ENCODE measurements at places on chromosomes 1 and 21.

DNA sequence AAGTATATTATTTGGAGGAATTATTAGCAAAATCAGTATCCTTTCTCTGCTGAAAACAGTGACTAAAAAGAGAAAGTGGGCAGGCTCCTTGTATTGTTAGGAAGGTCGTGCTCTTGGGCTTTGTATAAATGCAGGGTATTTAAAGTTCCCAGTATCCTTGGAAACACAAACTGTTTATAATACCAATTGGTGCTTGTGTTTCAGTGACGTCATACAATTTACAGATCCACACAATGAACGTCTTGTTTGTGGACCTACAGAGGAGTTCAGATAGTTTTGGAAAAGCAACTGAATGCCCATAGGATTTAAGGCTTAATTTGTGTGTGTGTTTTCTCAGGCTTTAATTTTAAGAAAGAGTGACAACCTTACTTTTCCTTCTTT is 168.2 kb downstream of the RASAL2 start:
- DNase-seq = no peak

- DNase-seq = no peak
Measured at GRCh38 chr21:40610345-40610744, 236.6 kb downstream of the DSCAM start.

DNA sequence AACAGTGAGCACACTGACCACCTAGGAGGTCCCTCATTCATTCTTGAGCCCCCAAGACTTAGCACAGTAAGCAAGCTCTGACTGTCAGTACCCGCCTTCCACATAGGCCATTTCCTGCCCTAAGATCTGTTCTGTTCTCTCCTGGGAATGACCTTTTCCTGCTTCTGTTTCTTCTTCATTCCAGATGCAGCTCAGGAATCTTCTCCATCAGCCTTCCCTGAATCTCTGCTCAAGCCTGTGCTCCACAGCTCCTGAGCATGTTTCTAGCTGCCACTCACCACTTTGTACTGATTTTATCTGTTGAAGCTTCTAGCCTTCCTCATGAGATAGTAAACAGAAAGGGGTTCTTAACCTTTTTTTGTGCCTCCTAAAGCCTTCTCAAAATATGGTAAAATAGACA is 56.6 kb downstream of the ZNF281 start:
- no peak for DNase-seq

GRCh38 chr1:96978444-96978843 is 256.9 kb downstream of the PTBP2 start:
- no peak for DNase-seq

DNA sequence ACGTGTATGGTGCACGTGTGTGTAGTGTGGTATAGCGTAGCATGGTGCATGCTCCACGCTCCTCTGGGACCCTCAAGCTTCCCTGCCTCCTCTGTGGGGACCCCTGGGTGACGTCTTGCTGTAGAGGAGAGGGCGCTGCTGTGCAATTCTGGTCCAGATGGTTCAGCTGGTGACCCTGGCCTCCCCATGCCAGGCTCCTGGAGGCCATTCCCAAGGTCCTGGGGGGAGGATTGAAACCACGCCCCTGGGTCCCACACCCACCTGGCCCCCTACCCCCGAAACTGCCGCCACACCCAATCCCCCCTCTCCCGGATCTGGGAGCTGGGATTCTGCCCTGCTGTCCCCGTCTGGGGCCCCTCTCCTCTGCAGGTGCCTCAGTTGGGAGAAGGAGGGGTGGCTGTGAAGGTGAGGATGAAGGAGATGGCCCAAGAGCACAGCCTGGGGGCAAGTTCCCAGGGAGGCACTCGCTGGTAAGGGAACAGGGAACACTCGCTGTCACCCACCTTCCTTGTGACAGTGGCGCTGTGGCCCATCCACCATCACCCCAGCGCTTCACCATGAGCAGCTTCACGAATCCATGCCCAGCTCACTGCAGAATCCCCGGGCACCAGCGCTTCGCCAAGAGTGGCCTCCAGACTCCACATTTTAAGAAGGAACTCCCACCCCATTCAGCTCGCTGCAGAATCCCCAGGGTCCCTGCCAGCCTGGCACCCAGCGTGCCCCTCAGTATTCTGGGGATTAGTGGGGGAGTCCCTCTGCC is 38.0 kb downstream of the WDR4 start:
- no peak for DNase-seq

- no peak for DNase-seq
Measured at GRCh38 chr1:117836069-117836468, 93.4 kb downstream of the GDAP2 start.

DNA sequence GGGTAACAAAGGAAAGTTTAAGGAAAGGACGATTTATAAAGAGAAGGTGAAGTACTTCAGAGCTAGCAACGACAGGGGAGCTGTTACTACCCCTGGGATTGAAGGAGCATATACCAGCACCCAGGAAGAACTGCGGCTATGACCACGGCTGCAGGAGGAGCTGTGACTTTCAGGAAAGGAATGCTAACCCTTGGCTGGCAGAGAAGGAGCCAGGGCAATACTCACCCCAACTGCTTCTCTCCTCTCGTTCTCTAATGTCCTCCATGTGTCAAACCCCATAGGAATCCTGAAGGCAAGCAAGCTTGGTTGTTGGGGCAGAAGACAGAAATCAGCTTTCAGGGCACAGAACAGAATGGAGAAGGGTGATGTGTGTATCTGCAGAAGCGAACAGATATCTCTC is 120.5 kb downstream of the TMEM53 start:
- DNase-seq = no peak

- no peak for DNase-seq
Measured at GRCh38 chr1:201566933-201567801, 28.2 kb downstream of the NAV1 start.

DNA sequence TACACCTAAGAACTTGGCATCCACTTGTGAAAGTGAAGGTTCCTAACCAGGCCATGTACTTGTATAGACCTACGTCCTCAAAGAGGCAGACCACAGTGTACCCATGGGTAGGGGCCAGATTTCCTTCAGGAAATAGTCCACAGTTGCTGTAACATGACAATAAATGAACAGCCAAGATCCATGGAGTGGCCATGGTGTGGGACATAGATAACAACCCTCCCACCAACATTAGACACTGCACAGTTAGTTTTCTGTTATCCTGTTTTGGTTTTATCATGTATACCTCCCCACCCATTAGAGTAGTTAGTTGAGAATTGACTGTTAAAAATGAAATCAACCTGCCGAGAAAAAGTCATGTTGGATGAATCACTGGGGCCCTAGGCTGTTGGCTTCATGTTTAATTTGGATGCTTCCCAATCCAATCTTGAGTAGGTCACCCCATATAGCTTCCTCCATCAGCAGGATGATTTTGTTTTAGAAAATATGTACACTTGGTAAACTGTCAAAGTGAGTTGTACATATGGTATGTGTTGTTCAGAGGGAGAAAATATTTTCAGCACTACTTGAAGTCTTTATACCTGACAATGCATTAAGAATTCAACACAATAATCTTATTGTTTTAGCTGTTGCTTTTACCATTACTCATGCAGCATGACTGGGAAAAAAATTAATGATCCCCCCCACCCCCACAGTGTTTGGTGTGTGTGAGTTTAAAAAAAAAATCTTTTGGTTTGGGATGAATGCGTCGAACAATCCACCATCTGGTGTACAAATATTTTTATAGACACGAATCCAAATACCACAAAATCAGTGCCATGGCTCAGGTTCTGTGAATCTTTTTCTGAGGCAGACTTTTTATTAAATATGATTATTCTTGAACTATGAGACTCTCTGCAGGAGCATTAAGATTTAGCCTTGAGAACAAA is 88.3 kb upstream of the ARHGAP29 start:
- DNase-seq = no peak

Data from effector memory CD4-positive, alpha-beta T cell (primary cell).